Activated CD4-positive, alpha-beta memory T cell treated with anti-CD3 and anti-CD28 coated beads for 36 hours (primary cell): ENCODE measurements at places on chromosomes 7 and 10. TPM values are rescaled to one million over a fixed set of nuclear protein-coding genes. Genes with fewer than 3 reads are reported as not detected.

- no peak for DNase-seq
Observed at GRCh38 chr7:130383187-130383980, 3.1 kb downstream of the CPA1 start.

DNA sequence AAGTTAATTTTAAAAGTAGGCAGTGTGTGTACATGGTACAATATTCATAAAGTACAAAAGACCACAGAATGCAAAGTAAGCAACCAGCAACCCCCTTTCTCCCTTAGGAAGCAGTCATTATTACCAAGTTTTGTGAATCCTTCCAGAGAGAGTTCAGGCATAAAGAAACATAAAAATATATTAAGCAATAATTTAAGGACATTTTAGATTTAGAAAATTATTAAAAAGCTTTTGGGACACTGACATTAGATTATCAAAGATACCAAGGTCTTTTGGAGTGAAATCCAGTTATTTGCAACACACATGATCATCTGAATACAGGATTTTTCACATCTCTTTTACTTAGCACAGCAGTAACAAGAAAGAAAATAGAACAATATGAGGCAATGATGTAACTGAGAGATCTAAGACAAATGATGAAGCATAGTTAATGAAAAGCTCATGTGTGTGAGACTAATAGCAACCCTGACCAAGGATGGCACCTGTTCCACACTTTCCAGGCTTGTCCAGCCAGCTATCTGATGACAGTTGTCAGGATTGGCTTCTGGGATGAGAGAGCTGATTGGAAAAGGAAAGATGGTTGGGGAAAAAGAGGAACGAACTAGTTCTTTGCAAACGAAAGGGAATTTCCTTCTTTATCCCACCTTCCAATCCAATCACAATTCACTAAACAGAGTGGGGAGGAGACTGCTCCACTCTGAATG lies 115.5 kb upstream of the LAMB4 start:
- no peak for DNase-seq

TMEM176A gene
- not detected for total RNA-seq

DNA sequence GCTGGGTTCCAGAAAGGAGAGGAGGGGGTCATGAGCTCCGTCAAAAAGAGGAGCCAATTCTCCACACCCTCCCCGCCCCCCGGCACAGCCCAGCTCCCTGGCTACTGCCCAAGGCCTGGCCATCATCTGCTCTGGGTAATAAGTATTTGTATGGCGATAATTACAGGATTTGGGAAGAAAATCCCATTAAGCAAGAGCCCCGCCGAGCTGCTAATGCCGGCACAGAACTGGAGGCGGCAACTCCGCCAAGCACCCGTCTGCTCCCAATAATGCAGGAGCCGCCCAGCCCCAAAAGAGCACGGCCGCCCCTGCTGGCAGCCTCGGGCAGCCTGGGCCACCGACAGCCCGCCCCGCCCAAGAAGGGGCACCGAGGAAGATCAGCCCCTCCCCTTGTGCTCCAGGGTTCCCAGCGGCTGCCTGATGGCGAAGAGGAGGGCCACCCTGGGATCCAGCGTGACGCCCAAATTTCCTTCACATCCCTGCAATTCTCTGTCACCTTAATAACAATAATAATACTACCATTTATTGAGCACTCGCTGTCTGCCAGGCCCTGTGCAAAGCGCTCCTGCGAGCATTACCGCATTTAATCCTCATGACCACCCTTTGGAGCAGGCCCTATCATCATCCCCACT lies 5.9 kb downstream of the SLIT1 start:
- peak; percentile 16 for DNase-seq

GRCh38 chr7:147742301-147742700 lies 848.3 kb upstream of the C7orf33 start:
- no peak for DNase-seq

DNA sequence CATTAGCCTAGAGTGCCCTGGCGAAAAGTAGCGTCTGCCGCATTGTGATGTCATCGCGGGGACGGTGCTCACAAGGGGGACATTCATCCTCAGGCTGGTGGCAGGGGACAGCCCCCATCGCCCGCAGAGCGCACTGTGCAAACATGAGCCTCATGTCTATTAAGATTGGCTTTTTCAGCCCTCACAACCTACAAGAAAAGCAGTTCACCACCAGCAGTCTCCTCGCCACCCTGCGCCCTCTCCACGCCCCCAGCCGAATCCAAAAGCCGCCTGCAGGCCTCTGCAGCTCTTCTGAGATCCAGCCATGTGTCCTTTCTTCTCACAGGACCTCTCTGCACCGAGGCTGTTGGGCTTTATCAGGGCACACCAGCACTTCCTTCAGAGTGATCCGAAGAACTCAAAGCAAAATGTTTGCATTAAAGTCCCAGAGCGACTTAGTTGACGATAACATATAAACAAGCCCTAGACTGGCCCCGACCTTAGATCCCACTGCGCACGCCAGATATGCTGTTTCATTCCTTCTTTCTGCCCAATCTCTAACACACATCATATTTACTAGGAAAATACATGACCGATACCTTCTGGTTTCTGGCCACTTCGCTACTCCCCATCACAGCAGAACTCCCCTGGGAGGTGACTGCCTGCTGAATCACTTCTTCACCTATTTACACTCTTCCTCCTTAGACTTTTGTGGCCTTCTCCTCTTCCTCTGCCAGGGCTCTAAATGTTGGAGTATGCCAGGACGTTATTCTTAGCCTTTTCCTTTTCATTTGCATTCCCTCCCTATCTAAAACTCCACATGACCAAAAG lies 206.0 kb upstream of the SH2B2 start:
- no peak for DNase-seq

DNA sequence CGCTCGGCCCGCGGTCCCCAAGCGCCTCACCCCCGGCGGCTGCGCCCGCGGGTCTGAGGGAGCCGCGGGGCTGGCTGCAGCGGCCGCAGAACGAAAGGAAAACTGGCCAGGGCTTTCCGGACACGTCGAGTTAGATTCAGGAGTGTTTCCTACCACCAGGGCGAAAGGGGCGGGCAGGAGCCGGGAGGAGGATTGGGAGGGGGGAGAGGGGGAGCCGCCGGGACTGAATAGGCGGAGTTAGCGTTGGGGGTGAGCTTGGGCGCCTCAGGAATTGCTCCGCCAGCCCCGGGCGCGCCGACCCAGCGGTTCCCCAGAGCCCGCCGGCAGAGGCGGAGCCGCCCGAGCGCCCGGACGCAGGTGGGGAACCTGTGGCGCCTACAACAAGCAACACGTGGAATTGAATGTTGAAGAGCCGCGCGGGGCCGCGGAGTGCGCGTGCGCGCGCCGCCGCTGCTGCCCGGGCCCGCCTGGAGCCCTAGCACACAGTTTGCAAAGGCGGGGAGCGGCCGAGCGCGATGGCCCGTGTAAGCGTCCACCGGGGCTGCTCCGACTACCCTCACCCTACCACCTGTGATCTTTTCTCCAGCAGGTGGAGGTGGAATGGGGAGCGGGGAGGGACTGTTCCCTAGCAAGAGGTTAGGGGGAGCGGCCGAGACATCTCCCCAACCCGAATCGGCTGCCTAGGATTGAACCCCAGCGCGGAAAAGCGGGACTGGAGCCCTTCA lies at the start of gene CADPS2:
Gene CADPS2 (minus strand): TSS at position 104 of the 725 bp plus-strand sequence. CDS start 123 bp downstream, outside the sequence.
- DNase-seq = peak; percentile 23

ZNF488 gene
- total RNA-seq = 0.38 TPM

HTR7 gene
- total RNA-seq = not detected

- no peak for DNase-seq
Observed at GRCh38 chr7:24722386-24723177, 34.7 kb downstream of the GSDME start.

DNA sequence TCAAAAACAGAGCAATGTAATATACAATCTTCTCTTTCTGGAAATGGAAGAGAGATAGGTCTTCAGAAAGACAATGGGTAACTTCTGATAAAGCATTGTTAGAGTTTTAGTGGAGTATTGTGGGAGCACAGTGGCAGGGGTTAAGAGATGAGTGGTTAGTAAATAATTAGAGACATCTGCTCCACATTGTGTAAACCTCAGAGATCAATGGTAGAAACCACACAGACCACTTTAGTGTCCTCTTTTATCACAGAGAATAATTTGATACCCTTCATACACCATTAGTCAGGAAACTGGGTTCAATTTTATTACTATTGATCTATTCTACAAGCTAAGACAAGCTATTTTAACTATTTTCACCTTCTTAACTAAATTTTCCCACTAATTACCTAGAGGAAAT lies 35.9 kb upstream of the MAGI2 start:
- no peak for DNase-seq

GRCh38 chr7:28280516-28280915 lies 99.9 kb upstream of the JAZF1 start:
- DNase-seq = no peak

DNA sequence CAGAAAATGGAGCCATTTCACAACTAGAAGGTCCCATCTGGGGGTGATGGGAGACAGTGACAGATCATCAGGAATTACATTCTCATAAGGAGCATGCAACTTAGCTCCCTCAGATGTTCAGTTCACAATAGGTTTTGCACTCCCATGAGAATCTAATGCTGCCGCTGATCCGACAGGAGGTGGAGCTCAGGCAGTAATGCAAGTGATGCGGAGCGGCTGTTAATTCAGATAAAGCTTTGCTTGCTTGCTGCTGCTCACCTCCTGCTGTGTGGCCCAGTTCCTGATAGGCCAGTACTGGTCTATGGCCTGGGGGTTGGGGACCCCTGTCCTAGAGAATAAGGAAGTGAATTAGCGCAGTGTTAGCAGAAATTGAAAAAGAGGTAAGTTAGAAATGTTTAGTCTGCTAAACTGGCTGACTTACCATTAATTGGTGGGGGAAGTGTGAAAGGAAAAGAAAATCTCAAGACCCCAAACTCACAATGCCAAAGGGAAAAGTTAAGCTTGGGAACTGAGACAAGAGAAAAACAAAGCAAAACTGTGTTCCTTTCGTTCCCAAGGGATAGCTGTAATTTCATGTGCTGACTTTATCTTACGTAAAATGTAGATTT lies 76.4 kb downstream of the LYZL2 start:
- no peak for DNase-seq

MYH16 gene
- not detected for total RNA-seq

DNA sequence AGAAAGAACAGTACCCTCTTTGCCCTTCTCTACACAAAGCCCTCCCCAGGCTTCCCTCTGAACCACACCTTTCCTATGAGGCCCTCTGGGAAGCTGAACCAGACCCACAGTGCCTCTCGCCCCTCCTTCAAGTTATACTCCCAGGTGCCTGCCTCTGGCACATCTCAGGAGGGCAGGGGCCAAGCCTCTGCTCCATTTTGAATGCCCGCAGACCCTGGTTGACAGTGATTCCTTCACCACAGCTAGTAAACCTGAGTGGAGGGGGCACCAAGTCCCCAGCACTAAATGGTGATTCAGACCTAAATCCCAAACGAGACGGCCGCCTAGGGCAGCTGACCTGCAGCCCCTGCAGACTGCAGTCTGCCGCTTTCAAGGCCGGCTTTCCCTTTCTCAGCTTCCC lies 230.5 kb upstream of the ZNF32 start:
- no peak for DNase-seq

DNA sequence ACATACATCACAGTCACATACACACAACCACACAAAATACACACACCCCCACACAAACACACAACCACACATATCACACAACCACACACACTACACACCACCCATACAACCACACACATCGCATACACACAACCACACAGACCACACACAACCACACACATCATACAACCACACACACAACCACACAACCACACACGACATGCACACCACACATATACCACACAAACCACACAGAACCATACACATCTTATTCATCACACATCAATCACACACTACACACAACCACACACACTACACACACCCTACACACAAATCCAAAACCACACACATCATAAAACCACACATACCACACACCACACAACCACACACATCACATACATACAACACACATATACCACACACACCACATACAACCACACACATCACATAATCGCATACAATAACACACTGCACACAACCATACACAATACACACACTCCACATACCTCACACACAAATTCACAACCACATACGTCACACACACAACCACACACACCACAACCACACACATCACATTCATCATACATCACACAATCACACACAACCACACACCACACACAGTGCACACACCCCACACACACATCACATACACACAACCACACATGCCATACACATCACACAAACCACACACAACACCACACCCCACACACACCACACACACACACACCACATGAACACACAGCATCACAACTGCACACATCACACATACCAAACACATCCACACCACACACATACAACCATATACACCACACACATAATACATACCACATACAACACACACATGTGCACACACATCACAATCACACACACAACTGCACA lies 30.4 kb downstream of the GPRIN2 start:
- peak; percentile 7 for DNase-seq

DNA sequence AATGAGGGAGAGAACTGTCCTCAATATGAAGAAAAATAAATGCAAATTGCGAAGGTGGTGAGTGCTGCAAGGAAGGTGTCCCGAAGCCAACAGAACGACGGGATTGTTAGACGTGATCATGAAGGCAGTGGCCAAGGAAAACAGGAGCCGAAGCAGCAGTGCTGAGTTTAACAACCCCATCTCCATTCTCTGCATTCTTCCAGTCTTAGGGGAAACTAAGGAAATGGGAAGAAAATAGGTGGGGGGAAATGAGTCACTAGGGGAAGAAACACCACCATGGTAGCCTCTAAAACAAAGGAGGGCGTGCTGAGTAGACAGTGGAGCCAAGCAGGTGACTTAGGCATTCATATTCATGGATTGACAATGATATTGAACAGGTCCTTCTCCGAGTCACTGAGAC lies 192.2 kb upstream of the AKR1E2 start:
- no peak for DNase-seq

FAM25G gene
- not detected for total RNA-seq
